ENCODE measurements at places on chromosomes 3 and 15. TPM values are rescaled to one million over a fixed set of nuclear protein-coding genes. Genes with fewer than 3 reads are reported as not detected.

Gene CD86
- not detected for total RNA-seq

Gene IL12A
- total RNA-seq, result not detected

Gene CACNA2D2
- 6.9 TPM for total RNA-seq

Gene FEZF2
- total RNA-seq, result not detected

Gene SRGAP3
- total RNA-seq, result 21.4 TPM
